ENCODE measurements at places on chromosomes 12 and 14.

DNA sequence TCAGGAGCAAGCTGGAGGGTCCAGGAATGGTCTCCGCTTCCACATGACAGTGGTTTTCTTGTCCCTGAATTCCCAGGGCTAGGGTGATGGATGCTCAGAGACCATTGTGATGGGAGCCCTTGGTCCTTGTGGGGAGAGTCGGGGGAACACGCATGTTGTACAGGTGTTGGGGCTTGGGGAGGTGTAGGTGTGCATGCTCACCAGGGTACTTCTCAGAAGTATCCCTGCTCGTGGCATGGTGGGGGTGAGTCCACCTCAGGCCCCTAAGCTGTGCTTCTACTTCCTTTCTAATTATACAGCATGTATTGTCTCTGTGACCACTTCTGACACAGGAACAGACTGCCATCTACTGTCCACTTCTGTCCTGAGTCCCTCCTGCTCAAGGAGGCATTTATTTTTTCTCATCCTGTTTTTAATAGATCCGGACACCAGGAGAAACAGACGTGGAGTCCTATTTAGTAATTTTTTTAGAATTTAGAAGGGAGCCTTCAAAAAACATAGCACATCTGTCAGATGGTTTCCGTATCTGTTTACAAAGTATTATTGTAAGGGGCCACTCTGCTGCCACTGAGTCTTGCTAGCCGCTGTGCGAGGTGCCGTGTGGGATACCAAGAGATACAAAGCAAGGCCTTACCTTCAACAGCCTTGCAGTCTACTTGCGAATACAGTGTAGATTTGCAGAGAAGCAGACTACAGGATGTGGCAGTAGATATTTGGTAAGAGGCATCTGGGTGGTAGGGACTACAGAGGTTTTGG is 10.5 kb downstream of the NTF3 start:
- no peak for DNase-seq

- DNase-seq: no peak
Observed at GRCh38 chr12:80894179-80894578, 43.6 kb downstream of the LIN7A start.

- no peak for DNase-seq
Observed at GRCh38 chr14:64772397-64772950, 68.2 kb downstream of the PLEKHG3 start.

GRCh38 chr12:106022568-106023012 is 116.2 kb downstream of the NUAK1 start:
- DNase-seq: no peak

DNA sequence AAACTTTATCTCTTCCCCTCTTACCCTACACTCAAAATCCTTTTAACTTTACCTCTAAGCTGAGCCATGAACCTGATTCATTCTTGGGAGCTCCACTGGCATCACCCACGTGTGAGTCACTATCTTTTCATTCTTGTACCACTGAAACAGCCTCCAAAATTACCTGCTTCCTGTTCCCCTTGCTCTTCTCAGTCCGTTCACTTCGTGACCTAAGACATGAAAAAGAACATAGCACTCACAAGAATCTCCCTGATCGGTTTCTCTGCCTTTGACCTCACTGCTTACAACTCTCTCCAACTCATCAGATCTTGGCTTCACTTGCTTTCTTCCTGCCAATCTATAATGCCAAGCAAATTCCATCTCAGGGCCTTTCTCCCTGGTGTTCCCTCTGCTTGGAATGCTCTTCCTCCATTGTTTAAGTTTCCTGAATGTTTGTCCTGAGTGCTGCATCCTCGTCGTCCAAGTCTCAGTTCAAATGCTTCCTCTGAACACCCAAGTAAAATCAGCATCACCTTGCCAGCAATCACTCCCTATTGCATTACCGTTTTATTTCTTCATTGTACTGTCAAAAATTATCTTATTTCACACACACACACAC is 9.2 kb downstream of the GLIPR1 start:
- DNase-seq: no peak

DNA sequence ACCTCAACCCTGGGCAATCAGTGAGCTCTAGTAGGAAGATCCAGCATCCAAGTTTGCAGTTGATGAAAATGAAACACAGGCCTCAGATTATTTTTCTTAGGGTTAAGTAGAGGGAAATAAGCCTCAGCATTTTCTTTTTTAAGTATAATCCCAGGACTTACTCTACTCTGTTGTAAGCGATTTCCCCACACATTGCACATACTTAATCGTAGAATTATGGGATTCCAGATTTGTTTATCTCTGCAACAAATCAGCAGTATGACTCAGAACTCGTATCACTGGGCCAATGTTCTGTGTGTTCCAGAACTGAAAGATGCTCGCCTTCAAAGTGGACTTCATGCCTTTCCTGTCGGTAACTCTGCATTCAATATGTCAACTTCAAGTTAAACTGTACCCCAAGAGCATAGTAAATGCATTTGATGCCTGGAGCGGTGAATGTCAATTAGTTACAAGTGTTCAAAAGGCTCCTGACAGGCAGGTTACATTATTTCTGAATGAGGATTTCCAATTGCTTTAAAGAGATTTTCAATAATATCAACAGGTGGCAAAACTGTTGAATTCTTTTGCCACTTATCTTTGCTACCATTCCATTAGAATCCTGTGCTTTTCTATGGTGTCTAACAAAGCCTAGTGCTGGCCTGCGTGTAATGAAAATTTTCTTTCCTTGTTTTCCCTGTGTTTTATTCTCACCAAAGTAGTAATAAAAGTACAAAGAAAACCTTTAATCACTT is 323.8 kb upstream of the SYT1 start:
- DNase-seq: no peak

- DNase-seq: no peak
Observed at GRCh38 chr14:39140170-39140569, 26.0 kb downstream of the GEMIN2 start.

DNA sequence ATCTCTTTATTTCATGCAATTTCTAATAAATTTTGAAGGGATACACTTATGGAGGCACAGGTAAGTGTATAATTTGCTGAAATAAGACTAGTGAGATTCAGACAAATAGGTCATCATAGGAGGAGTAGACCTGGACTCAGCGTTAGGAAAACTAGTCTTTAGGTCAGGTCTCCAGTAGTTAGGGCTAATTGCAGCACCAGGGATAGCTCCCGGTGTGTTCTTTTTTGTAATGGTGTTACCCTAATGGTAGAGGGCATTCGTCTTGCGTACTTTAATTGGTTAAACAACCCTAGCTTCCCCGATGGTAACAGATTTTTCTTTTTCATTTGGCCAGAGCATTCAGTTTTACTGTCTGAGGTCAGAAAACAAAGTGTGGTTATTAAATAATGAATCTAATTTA is 64.9 kb downstream of the ARID2 start:
- DNase-seq: no peak

Data from stimulated activated CD4-positive, alpha-beta T cell treated with anti-CD3 and anti-CD28 coated beads, Interleukin-12 subunit alpha, Interleukin-12 subunit beta, amount 100 ng/mL, for 24 hours (primary cell).